ENCODE measurements at places on chromosomes 13 and 19.

DNA sequence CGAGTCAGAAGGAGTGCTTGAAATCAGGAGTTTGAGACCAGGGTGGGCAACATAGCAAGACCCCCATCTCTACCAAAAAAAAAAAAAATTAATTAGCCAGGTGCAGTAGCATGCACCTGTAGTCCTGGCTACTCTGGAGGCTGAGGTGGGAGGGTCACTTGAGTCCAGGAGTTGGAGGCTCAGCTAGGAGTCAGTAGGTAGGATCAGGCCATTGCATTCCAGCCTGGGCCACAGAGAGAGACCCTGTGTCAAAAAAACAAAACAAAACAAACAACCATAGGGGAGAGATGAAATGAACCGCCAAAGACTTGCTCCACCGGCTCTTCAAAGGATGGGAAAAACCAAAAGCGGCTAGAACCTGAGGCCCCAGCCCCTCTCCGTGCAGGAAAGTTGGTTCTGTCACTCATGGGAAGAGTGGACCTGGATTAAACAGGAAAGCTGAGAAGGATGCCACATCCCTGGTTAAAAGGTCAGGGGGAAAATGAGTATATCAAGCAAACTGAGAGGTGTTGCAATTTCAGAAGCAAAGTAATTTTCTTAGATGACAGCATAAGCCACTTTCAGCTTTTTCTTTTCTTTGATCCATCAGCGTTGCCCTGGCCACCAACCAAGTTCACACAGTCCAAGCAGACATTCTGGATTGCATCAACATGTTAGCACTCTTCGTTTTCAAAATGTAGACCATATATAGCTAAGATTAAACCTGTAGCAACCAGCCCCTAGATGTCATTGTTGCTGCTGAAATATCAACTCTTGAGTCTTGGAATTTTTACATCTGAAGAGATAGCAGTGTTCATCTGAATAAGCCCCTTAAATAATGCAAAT is 8.9 kb upstream of the ZNF507 start:
- no peak for DNase-seq

DNA sequence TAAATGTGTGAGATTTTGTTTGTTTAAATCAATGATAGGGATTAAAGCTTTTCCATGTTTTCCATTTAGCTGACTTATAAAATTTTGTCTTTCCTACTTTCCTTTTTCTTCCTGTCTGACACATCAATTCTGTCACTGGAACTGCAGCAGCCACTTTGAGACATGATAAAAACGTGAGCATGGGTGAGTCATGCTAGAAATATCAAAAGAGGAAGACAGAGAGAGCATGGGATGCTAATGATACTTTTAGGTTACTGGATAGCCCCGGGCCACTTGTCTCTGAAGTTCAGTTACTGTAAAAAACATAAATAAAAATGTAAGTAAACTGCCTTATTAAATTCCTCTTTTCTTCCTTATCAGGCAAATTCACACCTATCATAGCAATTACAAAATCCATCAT is 1332.0 kb upstream of the PCDH20 start:
- no peak for DNase-seq

DNA sequence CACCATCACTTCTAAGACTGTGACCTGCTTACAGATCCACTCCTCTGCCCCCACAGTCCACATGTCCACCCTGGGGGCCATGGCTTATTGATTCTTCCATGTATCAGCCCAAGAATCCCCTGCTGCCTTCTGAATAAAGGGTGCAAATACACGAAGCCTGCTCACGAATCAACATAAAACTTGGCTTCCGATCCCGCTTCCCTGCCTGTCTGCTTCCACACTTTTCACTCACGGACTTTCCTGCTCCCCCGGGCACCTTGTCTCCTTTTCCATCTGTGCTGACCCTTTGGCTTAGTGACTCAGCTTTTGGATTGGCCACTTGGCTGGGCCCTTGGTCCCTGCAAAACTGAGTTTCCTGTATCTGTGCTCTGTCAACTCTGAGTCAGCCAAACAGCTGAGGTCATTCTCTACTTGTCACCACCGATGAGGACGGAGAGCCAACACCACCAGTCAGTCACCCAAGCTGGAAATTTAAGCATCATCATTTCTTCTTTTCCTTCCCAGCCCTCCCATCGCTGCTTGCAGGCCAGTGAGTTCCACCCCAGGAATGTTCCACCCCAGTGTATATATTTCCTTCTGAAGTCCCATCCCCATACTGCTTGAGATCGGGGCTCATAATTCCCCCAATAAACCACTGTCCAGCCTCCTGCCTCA is 11.4 kb upstream of the USP12 start:
- DNase-seq = peak; percentile 74

DNA sequence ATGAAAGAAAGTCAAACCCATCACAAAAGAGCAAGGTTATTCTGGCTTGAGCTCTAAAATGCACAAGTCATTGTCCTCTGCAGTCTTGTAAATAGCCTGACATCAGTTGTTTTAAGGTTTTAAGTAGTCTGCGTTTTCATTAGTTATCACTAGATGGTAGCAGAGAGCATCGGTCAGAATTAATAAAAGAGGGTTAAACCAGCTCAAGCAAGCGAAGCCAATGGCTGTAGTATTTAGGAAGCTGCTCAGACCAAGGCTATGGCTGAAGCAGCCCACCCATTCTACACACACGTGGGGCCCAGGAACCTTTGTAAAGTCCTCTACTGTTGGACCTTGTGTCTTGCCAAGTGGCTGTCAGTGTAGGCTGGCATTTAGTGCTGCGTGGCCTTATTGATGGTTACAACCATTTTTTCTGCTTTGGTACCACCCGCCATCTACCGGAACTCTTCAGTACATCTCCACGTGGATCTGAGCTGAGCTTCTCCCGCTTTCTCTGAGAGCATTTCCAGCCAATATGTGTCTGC is 13.3 kb upstream of the ZNF57 start:
- DNase-seq = peak; percentile 30

- no peak for DNase-seq
These were observed 133.4 kb upstream of the SPACA7 start for GRCh38 chr13:112242777-112243176.
